ENCODE measurements at places on chromosomes 4 and X.

DNA sequence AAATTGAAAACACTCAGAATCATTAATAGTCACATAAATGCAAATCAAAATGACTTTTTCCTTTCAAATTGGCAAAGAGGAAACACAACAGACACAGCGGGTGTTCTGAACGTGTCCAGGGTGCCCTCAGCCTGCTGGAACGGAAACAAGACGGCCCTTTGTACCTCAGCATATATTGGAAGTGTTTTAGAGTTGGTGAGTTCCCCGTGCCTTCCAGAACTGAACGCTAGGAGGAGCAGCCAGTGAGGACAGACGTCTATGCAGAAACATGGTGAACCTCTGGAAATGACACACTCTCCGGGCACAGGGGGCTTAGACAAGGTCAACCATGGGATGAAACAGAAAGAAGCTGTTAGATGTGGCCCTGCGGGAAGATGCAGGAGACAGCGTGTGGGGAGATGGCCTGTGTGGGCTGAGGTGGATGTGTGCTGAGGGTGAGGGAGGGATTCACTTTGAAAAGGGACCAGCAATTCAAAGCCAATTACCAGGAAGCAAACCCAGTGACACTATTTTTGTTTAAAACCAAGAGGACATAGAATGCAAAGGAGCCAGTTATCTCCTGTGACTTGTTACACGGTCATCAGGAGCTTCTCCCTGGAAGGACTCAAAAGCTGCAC lies 40.4 kb downstream of the RNF212 start:
- peak; percentile 52 for DNase-seq

DNA sequence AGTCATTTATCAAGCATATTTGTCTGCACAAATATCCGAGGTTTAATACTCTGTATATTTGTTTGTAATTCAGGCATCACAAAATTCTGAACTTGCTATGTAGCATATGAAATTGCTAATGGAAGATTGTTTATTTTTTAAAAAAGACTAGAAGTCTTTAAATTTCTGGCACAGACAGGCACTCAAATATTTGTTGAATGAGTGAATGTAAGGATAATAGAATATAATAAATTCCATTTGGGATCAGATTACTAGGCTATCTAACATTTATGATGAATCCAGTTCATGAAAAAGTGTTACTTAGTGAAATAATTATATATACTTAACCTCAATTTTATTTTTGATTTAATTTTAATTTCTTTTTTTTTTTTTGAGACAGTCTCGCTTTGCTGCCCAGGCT lies 30.4 kb upstream of the TEC start:
- no peak for DNase-seq

DNA sequence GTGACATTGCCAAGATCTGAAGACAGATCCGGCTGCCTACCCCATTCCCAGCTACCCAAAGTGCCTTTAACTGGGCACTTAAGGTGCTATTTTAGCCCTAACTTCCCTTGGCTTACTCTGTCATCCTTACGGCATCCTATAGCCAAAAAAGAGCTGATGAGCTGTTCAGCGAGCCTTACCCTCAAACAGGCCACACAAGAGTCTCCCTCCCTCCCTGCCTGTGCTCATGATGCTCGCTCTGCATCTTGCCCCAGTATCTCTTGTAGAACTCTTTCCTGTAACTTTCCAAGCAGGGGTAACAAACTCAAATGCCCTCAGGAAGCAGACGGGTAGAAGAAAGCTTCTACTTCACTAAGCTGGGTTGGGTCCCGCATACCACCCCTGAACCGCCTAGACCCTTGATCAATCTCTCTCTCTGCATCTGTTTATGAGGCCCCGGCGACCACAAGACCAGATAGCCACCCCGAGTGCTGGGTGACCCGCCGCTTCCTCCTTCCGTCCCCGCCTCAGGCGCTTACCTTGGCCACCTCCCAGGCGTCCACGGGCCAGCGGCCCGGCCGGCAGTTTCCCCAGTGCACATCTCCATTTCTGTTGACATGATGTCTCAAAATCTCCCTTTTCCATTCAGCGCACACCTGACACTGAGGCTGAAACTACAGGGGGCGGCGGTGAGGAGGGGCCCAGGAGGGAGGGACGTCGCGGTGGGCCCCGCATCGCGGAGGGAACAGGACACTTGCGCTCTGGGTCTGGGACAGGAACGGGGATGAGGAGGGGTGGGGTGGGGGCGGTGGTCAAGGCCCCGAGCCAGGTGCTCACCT lies 663 bp downstream of the CXorf38 start:
- DNase-seq = peak; percentile 39

DNA sequence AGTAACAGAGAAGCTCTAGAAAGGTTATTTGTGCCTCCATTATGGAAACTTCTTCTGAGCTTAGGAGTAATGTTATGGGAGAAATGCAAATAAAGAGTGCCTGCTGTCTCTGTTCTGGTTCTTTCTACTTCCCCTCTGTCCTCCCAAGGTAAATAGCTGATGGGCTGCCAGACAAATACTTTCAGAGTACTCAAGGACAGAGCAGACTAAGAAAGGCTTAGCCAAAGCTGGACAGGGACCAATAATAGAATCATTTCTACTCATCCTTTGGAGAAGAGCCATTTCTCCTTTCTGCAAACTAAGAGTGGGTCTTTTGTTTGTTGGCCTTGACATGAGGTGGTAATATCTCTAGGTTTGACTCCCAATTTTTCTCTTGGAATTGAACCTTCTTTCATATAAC lies 136.1 kb downstream of the MID1IP1 start:
- no peak for DNase-seq

GRCh38 chrX:129403974-129404669 lies 119.2 kb downstream of the SMARCA1 start:
- no peak for DNase-seq
